ENCODE measurements at places on chromosomes 11 and 22.
A peak's percentile ranks its signal among the peaks of the same experiment; 100 is the strongest.

DNA sequence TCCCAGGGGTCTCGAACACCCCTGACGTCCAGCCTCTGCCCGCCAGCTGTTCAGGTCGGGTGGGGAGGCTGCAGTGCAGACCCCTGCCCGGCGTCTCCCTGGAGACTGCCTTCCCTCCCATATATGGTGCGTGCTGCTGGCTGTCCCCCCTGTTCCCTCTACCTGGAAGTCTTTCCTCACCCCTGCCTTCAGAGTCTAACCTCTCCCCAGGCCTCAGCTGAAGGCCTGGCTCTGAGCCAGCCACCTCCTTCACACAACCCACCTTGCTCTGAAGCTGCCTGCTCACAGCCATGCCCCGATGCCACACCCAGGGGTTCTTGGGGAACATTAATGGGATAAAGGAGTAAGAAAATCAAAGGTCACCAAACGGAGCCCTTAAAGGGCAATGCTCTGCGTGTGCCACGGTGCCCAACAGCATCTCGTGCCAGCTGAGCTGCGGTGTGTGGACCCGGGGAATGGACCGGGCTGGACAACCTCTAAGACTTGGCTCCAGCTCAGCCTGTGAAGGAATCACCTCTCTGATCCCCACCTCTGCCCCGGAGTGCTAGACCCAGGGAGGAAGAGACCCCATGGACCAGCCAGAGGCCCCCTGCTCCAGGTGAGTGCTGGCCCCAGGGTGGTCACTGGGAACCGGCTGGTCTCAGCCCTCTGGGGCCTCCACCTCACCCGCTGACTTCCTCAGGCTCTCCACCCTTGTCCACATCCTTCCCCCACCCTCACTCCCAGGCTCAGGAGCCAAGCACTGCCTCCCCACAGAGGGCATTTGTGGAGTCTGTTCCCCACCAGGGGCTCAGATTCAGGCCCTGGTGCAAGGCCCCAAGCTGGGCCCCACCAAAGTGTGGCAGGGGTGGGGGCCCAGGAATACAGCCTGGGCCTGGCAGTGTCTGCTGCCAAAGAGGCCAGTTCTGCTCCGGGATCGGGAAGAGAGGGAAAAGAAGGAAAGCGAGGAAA, at the start of gene NLRP6:
Gene NLRP6 (plus strand): TSS at position 407 of the 951 bp plus-strand sequence. CDS start 163 bp downstream, at position 570.
- no peak for DNase-seq

DNA sequence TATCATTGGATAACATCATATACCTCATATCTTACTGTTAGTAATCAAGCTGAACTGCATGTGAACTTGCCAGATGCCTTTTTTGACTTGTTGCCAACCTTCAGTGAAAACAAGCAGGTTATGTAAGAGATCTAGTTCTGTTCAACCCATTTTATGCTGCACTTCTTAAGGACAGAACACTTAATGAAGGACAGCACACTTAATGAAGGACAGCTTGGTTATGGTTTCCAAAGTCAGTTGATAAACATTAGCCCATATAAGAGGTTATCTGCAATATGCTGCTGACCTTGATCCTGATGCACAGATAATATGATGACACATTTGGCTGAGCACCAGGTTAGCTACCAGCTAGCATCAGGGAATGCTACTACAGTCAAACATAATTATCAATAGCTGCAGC, 358.7 kb upstream of the PDGFD start:
- no peak for DNase-seq

GRCh38 chr11:66107600-66108510, 37.8 kb downstream of the PACS1 start:
- DNase-seq, result no peak

DNA sequence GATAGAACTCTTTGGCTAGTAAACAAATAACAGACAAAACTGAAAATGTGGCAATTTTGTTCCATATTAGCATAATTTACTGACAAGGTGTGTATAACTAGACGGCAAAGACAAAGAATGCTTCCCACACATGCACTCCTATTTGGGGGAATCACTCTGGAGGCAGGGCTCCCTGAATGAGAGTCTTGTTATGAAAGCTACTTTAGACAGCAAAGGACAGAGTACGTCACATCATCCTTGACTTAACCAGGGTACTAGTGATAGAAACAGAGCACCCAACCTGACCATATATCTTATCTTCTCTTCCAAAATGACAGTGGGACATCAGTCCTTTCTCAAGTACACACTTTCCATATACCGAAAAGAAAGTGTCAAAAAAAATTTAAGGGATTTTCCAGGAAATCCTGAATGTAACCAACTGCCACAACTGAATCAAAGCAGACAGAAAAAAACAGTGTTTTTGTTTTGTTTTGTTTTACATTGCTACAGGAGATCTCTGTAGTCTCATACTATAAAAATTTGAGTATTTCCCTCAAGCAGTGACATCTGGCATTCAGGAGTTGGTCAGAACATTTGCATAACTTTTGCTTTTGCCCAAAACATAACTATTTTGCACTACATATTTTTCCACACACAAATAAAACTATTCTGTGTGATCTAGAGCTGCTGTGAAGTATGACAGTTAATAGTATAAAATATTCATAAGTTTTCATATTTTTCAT, 98.9 kb downstream of the ARHGAP20 start:
- DNase-seq, result no peak

GRCh38 chr22:20464096-20464614, 26.5 kb upstream of the SCARF2 start:
- DNase-seq, result peak; percentile 77

DNA sequence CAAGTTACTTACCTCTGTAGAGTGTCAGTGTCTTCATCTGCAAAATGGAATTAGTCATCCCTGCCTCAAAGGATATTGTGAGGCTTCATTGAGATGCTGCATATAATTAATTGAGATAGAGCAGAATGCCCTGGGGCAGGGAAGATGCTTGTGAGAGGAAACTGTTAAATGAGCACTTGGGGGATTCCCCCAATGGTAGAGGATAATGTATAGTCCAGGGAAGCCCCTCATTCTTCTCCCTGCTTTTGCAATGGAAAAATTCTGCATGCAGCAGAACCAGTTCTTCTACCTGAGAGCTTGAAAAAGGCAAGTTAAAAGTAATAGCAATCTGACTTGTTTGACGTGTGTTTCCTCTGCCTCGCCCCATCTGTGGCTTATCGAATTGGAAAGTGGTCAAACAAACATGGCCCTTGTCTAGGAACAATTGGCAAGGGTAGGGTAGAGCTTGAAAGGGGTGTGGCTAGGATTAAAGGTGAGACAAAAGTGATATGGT, 90.9 kb downstream of the NAV2 start:
- DNase-seq, result no peak

DNA sequence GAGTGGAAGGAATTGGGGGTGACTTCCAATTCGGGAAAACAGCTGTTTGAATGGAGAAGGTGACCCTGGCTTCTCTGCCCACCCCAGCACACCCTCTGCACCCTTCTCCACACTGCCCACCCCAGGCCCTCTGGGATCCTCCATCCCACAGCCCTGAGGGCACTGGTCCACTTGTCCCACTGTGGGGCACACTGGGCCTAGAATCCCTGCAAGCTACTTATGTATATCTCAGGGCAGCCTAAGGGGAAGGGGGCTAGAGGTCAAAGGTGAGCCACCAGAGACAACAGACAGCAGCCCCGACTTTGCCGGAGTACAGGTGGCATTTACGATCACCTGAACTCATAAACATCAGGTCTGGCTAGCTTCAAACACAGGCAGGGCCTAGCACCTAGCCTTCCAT, 673 bp upstream of the SCUBE2 start:
- DNase-seq, result no peak

GRCh38 chr22:32695451-32695891, 106.0 kb upstream of the TIMP3 start:
- no peak for DNase-seq

DNA sequence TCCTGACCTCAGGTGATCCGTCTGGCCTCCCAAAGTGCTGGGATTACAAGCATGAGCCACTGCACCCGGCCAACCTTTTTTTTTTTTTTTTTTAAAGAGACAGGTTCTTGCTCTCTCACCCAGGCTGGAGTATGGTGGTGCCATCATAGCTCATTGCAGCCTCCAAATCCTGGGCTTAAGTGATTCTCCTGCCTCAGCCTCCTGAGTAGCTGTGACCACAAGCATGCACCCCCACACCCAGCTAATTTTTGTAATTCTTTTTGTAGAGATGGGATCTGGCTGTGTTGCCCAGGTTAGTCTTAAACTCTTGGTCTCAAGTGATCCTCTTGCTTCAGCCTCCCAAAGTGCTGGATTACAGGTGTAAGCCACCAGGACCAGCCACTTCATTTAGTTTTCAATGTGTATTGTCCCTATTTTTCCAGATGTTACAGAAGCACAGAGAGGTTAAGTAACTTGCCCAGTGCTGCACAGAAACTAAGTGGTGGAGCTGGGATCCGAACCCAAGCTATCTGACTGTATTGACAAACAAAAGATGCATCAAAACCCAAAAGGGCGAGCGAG, 55.6 kb upstream of the GRK3 start:
- no peak for DNase-seq

DNA sequence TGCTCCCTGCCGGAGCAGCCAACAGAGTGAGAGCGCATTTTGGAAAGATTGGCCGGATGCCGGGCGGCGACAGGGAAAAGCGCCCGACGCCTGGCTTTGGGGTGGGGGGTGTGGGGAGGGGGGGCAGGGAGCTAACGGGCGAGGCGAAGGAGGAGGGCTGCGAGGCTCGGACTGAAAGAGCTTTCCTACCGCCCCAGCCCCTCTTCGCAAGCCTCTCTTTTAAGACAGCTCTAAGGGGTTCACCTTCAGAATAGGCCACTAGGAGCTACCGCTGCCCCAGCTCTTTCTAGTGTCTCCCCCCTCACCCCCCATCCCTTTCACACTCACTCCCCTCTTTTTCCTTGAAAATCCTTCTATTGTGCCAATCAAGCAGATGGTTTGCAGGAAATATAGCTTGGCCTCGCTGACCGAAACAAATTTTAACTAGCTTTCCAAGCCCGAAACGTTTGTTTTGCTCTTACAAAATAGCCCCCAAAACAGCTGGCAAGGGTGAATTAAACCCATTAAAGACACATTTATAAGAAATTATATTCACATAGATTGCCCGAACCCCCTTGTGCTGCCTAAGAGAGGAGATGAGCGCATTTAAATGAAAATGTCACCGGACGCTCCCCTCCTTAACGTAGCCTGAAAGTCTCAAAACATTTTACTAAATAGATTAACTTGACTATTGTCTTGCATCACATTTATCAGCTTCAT, 3.7 kb upstream of the DBX1 start:
- no peak for DNase-seq

DNA sequence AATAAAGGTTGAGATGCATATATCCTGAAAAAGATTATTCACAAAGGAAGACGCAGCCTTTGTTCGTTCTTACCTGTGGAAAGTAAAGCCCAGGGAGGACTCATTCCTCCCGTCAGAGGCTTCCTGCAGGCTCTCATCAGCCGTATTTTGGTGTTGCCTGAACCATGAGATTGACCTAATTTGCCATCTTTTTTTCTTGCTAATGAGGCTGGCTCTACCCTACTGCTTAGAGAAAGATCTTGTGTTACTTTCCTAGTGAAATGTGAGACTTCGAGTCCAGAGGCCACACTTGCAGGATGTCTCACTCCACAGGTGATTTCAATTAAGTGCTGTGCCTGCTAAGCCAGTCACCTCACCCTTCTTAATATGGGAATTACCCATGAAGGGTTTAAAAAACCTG, 269.9 kb downstream of the NTM start:
- no peak for DNase-seq

- DNase-seq, result no peak
Observed at GRCh38 chr11:90757849-90758494, 535.1 kb upstream of the CHORDC1 start.

- no peak for DNase-seq
Observed at GRCh38 chr11:12016246-12016645, 7.8 kb upstream of the DKK3 start.

- DNase-seq, result no peak
Observed at GRCh38 chr11:2516276-2517015, 71.6 kb downstream of the KCNQ1 start.

DNA sequence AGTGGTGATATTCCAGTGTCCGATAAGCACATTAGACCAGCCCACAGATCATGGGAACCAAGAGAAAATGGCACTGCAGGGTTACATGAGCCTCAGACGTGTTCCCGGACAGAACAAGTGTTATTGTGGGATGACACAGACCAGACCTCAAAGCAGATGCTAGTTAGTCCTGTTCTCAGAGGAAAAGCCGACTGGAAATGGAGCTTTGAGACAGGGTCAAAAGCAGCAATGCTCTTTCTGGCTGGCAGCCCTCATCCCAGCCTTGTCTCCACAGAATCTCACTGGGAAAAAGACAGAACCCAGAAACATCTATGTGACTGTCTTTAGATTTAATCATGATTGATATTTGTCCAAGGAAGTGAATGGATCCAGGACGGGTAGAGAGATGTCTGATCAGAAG, 506.8 kb downstream of the INSC start:
- no peak for DNase-seq

- DNase-seq, result peak; percentile 46
Observed at GRCh38 chr11:88016392-88017170, 158.7 kb downstream of the RAB38 start.

DNA sequence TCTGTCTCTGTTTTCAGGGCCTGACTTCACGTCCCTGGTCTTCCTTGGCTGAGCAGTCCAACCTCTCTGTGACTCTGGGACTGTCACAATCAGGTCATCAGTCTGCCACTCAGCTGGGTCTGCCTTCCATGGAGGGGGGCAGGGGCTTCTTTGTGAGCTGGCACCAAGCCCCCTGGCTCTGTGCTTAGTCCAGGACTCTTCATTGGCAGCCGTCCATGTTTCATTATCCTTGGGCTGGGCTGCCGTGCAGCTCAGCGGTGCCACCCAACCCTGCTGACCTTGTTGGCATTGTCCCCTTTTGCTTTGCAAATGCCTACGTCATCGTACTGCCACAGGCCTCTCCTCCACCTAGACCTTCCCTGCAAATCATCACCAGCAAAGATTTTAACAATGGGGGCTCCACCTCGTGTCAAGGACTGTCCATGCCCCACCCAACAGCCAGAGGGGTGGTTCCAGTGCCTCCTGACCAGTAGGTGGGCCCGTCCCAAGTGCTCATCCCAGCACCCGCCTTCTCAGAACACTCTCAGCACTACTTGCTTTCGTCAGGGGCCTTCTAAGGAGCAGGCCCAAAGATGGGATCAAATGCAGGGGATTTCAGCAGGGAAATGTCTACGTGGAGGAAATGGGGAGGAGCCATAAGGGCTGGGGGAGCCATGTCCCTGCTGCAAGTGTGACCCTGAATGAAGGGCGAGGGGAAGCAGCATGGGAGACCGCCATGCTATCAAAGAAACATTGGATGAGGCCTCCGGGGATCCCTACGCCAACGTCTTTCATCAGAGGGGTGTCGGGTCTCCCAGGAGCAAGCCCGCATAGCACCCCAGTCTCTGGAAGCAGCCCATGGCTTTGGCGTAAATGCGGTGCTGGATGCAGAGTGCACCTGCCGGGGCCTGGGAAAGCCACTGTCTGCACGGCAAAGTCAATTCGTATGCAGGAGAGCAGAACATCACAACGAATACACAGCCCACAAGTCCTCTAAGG, 18.2 kb downstream of the KRTAP5-6 start:
- no peak for DNase-seq

DNA sequence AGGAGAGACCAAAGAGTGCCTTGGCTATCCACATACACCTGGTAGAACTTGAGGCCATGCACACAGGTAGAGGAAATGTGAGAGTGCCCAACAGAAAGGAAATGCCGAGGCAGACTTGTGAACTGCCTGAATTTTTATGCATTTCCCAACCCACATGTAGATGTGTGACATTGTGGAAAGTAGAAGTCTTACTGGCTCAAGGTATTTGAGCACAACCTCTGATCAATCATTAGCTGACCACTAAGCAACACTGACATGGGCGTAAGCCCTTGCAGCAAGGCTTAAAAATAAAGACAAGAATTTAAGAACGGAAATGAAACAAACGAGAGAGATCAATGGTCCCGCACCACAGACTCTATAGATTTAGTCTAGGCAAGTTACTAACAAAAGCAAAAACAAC, 62.6 kb downstream of the POLD3 start:
- no peak for DNase-seq

GRCh38 chr11:69598147-69598546, 42.8 kb upstream of the CCND1 start:
- DNase-seq, result no peak
